ENCODE measurements at places on chromosomes 6 and 20.
A peak's percentile ranks its signal among the peaks of the same experiment; 100 is the strongest.

DNA sequence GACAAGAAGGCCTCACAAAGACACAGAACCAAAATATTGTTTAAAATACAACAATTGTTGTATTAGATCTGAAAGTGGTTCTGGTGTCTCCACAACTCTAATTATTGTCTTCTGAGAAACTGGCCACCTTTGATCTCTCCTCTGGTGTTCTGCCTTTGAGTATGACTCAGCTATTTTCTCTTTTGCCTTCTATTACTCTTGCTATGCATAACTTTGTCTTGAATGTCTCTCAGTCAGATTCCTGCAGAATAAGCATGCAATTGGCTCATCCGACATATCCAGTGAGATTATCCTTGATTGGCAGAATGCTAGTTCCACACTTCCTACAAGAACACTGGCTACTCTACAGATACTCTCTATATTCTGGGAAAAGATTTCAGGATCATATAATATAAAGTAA is 14.3 kb upstream of the EPM2A start:
- DNase-seq = peak; percentile 79

DNA sequence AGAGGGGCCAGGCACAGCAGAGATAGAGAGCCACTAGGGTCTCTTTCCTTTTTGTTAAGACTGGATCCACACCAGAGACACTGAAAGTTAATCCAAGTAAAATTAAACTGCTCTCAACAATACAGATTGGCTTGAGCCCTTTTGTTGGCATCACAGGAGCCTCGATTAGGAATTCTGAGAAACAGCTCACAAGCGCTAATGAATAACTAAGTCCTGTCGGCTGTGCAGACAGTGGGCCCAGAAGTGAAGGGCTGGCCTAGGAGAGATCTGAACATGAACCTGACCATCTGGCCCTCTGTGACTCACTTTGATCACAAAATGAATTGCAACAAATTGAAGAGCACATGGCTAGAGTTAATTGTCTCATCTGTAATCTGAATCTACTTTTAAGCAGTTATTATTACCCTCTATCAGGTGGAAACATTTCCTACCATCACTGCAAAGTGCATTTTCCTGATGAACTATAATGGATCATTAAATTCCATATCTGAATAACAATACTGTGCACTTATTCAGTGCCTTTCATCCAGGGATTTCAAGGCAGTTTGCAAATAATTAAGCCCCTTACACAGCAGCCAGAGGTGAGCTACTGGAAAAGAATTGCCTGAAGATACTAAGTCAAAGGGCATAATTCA is 3.2 kb downstream of the BACH2 start:
- peak; percentile 19 for DNase-seq

DNA sequence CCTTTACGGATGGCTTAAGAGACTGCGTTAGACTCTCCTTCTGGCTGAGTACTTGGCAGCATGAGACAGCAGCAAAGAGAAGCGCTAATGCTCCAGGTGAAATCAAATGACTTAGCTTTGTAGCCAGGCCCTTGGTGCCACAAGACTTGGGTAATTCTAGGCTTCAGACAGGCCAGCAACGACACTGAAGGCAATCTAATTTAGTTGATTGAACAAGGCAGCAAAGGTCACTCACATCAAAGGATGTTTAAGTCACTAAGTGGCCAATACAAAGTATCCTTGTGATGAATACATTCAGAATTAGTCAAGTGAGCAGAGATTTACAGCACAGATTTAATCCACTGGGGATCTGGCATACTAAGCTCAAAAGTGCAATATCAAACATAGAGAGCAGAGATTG is 113.2 kb downstream of the FAM83B start:
- no peak for DNase-seq

- no peak for DNase-seq
These were observed 25.2 kb downstream of the SNX14 start for GRCh38 chr6:85568411-85568810.

- no peak for DNase-seq
These were observed 608 bp upstream of the EIF2S2 start for GRCh38 chr20:34112600-34113101.

- DNase-seq = no peak
These were observed 97.0 kb downstream of the KCNB1 start for GRCh38 chr20:49385465-49385864.

DNA sequence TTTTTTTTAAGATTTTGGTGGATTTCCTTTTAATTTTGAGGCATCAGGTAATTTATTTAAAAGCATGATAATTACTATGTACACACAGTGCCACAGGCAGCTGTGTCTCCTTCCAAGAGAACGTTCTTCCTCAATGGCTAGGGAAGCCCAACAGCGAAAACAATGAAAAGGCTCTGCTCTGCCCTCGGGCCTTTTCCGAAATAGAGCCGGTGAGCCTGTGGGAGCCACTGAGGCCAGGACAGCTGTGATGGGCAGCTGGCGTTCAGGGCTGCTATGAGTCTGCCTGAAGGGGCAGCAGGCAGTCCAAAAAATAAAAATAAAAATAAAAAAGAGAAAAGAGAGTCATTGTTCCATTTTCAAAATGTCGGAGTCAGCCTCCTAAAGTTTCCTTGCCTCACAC is 443.8 kb downstream of the KIF16B start:
- DNase-seq = no peak

- peak; percentile 27 for DNase-seq
These were observed 5.1 kb upstream of the TCEA2 start for GRCh38 chr20:64057628-64058498.

GRCh38 chr6:43275801-43276576 is 22.1 kb upstream of the SLC22A7 start:
- no peak for DNase-seq

- no peak for DNase-seq
These were observed 156.2 kb upstream of the THBS2 start for GRCh38 chr6:169409742-169410312.

DNA sequence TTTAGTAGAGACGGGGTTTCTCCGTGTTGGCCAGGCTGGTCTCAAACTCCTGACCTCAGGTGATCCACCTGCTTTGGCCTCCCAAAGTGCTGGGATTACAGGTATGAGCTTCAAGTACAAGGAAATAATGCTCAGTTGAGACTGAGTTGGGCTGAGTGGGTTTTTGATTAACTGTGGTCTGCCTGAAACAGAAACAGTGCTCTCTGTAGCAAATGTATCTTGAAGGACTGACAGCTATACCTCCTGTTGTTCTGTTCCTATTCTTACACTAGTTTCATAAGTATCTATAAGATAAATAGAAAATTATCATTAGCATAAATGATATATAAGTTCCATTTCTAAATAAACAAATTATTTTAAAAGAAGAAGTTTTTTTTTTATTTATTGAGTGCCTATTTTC is 142.8 kb upstream of the PTPRK start:
- no peak for DNase-seq

GRCh38 chr20:46282669-46283068 is 25.6 kb downstream of the CDH22 start:
- no peak for DNase-seq
